ENCODE measurements at places on chromosomes 7 and 10.

- no peak for DNase-seq
Measured at GRCh38 chr10:78964274-78964951, 104.4 kb upstream of the ZMIZ1 start.

DNA sequence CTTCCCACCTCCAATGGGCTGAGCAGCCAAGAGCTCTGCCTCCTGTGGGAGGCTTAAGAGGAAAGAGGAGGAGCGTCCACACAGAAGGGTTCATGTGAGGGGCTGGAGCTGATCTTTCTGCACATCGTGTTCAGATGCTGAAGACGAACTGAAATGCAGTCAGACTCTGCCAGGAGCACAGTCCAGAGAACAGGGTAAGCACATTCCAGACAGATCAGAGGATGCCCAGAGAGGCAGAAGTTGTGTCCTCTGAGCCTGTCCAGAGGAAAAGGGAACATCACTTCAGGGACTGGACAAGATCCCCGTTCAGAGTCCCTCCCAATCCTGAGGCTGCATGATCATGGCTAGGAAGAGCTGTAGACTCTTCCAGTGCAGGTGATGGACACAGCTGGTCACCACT is 72.9 kb downstream of the ITIH5 start:
- DNase-seq: no peak

DNA sequence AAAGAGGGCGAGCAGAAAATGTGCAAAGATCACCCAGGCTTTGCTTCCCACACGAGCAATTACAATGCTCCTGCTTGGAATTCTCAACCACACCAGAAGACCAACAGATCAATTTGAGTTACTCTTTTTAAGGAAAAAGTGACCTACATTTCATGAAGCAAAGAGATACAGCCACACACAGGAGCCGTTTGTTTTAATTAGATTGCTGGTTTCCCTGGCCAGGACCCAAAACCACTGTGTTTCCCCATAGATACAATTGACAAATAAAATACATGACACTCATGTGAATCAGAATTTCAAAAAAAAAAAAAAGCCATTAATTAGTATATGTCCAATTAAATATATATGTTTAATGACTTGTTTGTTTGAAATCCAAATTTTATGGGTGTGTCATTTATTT is 458.3 kb downstream of the PLXDC2 start:
- no peak for DNase-seq

DNA sequence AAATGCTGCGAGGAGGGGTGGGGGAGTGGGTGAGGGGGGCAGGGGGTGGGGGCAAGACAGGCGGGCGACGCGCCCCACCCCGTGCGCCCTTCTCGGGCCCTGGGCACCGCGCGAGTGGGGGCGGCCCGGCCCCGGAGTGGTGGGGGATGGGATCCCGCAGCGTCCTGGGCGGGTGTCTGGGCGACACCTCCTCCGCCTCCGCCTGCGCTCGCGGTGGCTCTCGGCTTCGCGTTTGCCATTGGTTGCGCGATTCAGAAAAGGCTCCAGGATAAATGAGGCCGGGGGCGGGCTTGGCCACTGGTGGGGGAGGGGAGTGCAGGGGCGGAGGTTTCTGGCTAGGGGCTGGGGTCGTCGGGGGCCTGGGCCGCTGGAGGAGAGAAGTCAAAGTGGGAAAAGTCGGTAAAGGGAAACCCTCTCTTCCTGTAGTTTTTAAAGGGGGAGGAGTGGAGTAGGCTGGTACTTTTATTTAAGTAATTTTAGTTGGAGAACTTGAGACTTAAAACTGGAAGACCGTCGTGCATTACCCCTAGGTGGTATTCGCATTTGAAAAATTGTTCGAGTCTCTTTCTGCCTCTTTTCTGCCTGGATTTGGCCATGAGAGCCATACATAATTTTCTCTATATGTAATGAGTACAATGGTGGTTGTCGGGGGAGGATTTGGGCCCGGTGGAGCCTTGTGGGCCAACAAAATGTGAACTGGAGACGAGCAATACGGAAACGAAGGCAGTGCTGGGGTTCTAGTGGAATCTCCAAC is 992 bp upstream of the IGF2BP3 start:
- peak; percentile 70 for DNase-seq

DNA sequence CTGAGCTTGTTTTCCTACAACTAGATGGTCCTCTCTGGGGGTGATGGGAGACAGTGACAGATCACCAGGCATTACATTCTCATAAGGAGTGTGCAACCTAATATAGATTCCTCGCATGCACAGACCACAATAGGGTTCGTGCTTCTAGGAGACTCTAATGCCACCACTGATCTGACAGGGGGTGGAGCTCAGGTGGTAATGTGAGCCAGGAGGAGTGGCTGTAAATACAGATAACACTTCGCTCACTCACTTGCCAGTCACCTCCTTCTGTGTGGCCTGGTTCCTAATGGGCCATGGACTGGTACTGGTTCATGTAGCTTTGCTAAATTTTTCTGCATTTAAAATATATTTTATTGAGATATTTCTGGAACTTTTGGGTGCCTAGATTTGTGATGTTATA is 202.3 kb upstream of the ZNF32 start:
- no peak for DNase-seq

DNA sequence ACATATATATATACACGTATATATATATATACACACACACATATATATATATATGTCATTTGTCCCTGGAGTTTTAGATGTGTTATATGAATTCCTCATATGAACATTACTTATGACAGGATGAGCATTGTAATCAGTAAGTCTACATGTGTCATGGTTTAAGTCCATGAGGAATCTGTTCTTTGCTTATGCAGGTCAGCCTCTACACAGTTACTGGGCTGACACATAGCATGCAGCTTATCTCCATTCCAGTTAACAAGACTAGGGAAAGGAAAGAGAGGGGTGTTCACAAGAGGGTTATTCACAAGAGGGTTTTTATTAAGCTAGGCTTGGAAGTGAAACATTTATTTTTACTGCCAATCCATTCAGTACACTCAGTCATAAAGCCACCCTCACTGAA is 226.7 kb downstream of the SNX13 start:
- no peak for DNase-seq

DNA sequence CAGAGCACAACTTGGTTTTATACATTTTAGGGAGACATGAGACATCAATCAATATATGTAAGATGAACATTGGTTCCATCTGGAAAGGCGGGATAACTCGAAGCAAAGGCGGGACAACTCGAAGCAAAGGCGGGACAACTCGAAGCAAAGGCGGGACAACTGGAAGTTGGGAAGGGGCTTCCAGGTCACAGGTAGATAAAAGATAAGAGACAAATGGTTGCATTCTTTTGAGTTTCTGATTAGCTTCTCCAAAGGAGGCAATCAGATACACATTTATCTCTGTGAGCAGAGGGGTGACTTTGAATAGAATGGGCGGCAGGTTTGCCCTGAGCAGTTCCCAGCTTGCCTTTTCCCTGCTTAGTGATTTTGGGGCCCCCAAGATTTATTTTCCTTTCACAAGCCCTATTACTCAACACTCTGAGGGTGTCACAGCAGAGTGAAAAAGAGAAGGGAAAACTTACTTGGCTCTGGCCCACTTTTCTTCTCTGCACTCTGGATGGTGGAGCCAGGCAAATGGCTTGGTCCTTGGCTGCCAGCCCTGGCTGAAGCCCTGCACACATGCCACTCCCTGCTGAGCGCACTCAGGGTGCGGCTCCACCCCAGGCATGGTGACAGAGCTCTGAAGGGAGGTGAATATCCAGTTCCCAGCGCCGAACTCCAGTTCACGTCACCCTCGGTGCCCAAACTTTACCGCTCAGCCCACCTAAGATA is 46.7 kb downstream of the PARD3 start:
- DNase-seq: peak; percentile 70

DNA sequence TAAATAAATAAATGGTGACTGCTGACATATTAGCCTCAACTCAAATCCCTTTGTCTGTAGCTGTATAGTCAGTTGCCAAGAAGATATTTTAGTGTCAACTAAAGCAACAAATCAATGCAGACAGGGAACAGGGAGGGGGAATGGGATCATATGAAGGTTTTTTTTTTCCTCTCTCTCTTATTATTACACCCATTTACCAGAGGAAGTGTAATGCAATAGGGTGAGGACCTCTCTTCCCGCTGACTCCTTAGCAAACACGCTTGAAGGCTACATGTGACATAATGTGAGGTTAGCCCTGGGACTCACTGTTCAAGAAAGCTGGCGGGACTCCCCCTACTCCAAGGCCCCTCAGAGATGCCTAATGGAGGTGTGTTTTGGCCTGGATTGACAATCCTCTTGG is 88.2 kb downstream of the CHRM2 start:
- DNase-seq: no peak

DNA sequence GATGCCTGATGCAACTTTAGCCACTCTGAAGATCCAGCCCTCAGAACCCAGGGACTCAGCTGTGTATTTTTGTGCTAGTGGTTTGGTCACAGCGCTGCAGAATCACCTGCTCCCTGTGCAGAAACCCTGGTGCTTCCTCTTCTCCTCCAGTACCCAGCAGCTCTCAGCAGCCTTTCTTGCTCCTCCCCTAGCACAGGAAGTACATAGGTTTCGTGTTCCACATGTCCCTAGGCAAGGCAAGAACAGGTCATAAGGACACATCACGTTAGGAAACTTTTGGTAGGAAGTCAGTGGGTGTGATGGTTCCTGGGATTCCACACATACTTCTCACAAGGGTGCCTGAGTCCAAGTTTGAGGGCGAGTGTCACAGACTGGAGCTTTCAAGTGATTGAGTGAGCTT is 167.9 kb upstream of the PRSS1 start:
- peak; percentile 68 for DNase-seq

DNA sequence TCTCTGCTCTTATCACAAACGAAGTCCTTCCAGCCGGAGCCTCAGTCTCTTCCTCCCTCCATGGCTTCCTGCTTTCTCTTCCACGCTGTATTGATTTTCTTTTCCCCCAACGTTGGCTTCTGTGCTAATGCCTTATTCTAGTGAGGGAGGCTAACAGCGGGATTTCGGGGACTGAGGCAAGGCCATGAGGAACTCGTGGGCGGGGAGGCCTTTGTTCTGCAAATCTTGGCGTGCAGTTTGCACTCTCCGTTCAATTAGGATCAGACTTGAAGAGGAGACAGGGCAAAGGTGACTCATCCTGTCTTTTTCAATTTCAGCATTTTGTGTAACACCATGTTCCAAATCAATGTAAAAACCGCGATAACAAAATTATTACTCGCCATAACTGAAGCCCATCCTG is 25.3 kb downstream of the EN2 start:
- no peak for DNase-seq

- DNase-seq: peak; percentile 51
Measured at GRCh38 chr10:78267598-78267997, 233.9 kb downstream of the RPS24 start.

GRCh38 chr10:66811211-66811610 is 114.6 kb upstream of the LRRTM3 start:
- no peak for DNase-seq

DNA sequence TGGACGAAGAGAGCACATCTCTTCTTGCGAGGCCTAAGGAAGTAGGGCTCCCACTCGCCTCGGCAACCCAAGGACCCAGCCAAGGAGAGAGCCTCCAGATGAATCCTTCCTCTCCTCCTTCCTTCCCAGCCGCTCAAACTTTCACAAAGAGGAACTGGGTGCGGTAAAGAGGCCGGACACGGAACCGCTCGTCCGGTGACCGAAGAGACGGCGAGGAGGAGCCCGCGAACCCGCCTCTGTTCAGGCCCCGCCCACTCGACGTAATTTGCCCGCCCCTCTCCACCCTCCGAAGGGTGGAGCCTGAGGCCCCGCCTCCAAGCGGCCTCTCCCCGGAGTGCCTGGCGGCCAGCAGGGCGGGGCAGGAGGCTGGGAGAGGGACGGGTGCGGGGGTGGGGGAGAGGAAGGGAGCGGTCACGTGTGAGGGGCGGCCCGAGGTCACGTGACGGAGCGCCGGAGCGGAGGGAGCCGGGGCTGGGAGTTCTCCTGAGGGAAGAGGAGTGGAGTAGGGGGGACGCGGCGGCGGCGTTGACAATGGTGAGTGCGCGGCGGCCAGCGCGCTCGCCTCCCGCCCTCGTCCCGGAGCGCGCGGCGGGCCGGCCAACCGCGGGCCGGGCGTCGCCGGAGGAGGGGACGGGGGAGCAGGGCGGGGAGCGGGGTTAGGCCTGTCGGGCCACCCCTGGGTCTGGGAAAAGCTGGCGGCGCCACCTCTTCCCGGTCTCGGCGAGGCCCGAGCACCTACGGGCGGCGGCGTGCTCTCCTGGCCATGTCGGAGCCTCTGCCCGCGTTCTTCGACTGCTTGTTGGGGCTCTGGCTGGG is at the start of gene VPS26A:
Gene VPS26A, plus strand, starts transcription at position 432 of the 816 bp plus-strand sequence. Its CDS starts 100 bp downstream, at position 532.
- peak; percentile 99 for DNase-seq

GRCh38 chr7:13057462-13058200 is 370.2 kb downstream of the ARL4A start:
- DNase-seq: no peak

DNA sequence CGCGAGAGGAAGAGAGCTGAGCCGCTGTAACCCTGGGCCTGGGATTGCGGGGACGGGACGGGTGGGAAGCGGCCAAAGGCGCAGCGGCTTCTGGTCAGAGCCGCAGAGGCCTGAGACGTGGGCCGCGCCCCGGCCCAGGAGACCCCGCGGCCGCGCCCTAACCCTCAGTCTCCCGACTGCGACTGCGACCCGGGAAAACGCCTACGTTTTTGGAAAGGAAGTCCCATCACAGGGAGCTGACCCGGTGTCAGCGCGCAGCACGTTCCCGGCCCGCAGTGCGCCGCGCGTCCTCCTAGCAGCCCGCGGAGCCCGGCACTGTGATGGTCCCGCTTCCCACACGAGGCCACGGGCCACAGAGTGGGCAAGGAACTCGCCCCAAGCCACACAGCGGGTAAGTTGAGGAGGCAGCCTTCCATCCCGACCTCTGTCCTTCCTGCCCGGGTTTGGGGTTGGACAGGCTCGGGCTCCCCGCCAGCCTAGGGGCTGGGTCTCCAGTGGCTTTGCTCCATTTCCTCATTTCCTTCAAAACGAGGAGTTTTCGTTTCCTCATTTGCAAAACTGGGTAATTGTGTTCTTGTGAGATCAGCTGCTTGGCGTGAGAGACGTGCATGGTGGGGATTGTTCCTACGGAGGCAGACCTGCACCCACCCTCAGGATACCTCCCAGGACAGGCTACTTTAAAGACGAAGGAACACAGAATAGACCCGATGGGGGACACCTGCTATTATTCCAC is 1.2 kb downstream of the GPNMB start:
- DNase-seq: peak; percentile 18

GRCh38 chr7:31082447-31082846 is 30.3 kb downstream of the ADCYAP1R1 start:
- no peak for DNase-seq

DNA sequence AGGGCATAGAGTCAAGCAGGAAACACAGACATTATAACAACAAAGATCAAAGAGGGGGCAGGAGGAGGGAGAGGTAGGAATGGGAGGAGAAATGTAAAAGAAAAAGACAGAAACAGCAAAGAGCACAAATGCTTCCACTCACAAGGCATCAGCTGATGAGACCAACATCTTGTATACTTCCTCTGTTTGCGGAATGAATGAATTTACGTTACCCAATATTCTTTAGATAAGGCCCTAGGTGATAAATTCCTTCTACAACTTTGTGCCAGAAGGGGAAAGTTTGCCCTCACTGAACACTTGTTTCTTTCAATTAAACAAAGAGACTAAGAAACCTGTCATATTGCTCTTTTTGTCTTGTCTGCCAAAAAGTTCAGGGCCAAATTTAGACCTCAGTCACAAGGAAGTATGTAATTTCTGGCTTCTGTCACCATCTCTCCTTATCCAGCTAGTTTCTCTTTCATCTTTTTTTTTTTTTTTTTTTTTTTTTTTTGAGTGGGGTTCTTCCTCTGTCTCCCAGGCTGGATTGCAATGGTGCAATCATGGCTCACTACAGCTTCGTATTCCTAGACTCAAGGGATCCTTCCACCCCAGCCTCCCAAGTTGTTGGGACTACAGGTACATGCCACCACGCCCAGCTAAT is 116.4 kb upstream of the NANOS1 start:
- no peak for DNase-seq

All from foreskin fibroblast (primary cell).